ENCODE measurements at places on chromosomes 4 and X.

GRCh38 chr4:52664479-52664878 lies 5.4 kb upstream of the USP46 start:
- DNase-seq: no peak

GRCh38 chrX:47179221-47179927 lies 14.3 kb upstream of the UBA1 start:
- DNase-seq: peak; percentile 83

- DNase-seq: peak; percentile 8
These were observed 27.3 kb downstream of the OFD1 start for GRCh38 chrX:13761606-13762414.

DNA sequence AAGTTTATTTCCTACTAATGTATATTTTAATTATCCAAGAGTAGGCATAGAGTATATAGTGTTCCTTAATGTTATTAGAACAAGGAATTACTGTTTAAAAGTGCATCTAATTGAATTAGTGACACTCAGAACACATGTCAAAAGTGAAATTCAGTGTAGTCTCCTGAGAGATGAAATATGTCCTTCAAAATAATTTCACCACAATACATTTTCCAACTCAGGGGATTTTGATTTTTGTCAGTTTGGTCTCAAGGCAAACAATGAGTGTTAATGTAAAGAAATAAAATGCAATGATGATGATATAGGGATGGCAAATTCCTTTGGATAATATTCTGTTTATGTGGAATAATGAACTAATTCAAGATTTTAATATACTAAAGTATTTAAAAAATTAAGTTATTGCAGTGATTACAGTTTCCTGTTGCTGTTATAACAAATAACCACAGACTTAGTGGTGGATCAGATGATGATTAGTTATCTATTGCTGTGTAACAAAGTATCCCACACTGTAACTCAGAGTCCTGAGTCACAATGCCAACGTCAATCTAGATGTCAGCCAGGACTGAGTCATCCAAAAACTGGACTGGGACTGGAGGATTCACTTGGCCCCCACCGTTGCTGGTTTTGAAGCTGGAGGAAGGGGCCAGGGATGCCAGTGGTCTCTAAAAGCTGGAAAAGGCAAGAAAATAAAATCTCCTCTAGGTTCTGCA lies 148.0 kb upstream of the SLC7A11 start:
- DNase-seq: peak; percentile 39

- DNase-seq: no peak
These were observed 31.5 kb upstream of the KLHL2 start for GRCh38 chr4:165175879-165176278.

GRCh38 chr4:54473798-54474197 lies 184.0 kb upstream of the KIT start:
- no peak for DNase-seq

GRCh38 chrX:21985332-21985777 lies 44.8 kb downstream of the SMS start:
- DNase-seq: peak; percentile 79

- no peak for DNase-seq
These were observed 205.2 kb upstream of the CASK start for GRCh38 chrX:42128587-42128986.

DNA sequence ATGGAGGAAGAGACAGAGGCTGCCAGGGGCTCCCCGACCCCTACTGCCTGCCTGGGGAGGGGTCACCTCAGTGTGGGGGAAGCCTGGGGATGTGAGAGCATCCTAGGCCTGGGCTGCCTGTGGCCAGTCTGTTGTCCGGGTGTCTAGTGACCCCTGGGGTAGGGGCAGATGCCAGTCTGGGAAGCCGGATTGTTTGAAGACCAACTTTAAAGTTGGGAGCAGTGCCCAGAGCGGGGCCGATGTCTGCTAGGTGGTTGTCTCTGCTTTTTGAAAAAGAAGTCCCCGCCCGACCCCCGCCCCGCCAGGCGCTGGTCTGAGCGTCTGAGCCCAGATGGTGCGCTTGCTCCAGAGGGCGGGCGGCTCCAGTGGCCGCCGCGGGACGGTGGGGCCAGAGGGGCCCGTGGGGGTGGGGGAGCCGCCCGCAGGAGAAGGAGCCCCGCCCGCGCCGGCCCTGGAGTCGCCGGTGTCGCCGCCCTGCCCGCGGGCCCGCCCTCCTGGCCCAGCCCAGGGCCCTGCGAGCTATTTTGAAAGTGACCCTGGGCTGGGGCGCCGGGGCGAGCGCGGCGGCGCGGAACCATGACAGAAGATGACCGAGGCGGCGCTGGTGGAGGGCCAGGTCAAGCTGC lies at the start of gene DOK7:
DOK7 (plus strand) TSS at position 517 of the 626 bp plus-strand sequence; CDS start at position 587, 70 bp downstream.
- no peak for DNase-seq

- no peak for DNase-seq
These were observed 78.0 kb upstream of the ADAD1 start for GRCh38 chr4:122300776-122301175.

DNA sequence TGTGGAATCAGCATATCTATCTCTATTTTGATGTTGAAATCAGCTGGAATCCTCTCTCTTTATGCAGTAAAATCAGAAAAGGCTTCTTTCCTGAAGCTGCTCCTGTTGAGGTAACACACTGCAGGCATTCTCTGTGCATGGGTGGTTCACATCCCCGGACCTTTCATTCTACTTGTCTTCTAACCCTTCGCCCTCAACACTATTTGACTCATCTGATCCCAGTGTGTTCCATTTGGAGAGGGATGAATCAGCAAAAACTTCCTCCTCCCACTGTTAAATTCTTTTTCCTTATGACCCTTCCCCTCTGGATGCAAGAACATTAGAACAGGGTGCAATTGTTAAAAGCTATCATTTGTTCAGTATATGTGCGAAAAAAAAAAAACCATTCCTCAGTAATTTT lies 67.4 kb downstream of the RNF150 start:
- DNase-seq: no peak

DNA sequence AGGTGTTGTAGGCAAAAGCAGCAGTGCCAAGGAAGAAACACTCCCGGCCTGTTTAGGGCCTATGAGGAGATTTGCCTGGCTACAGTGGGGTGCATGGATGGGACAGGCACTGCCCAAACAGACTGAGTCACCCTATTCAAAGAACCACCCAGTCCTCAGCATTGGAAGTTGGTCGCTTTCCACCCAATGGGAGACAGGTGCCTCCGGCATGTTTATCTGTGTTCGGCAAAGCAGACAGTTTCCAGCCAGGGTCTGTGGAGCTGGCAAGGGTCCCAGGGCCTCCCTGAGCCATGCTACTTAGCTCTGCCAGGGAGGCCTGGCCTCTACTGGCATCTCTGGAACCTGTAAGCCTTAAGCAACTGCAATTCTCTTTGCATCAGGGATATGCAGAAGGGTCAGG lies 165.1 kb upstream of the ATP6AP2 start:
- no peak for DNase-seq

GRCh38 chr4:35516102-35516501 lies 728.2 kb downstream of the ARAP2 start:
- no peak for DNase-seq

DNA sequence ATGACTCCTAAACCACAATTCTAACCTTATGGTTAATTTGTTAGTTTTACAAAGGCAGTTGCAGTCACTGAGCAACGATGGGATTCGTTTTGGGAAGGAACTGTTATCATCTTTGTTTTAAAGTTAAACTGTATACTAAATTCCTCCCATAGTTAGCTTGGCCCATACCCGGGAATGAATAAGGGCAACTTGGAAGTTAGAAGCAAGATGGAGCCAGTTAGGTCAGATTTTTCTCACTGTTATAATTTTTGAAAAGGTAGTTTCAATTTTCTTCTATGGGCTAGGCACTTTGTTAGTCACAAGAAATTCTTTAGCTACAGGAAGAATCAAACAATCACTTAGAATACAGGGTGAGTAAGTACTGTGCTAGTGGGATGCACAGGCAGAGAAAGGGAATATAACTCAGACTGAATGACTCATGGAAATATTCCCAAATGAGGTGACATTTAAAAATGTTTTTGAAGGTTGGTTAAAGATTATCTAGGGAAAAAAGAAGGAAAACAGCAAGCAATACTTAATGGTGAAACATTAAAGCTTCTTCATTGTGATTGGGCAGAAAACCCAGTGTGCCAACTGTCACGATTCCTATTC lies 153.6 kb downstream of the MAGEB17 start:
- peak; percentile 55 for DNase-seq

DNA sequence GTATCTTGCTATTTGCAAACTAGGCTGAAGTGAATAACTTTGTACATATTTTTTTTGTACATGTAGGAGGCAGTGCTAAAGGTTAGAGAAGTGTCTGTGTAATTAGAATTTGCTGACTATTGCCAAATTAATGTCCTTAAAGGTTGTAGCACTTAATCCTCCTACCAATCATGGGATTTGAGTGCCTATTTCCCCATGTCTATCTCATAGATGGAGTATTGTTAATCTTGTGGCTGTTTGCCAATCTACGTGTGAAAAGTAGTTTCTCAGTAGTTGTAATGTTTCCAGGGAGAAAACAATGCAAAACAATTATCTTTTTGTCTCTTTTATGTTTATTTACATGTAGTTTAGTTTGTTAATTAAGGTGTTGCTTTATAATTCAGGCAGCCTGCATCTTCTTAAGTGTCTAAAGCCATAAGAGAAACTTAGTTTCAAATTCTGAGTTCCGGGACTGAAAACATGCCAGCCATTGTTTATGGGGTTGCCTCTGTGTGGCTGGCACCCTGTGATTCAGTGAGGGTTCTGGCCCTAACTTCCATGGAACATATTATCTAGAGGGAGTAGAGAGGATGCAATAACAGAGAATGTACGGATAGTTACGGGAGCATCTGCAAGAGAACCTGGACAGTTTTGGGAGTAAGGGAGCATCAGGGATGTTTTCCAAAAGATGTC lies 142.4 kb downstream of the KLHL8 start:
- DNase-seq: no peak

Measured in EH (cell line).